ENCODE measurements at places on chromosomes 6 and 20.

DNA sequence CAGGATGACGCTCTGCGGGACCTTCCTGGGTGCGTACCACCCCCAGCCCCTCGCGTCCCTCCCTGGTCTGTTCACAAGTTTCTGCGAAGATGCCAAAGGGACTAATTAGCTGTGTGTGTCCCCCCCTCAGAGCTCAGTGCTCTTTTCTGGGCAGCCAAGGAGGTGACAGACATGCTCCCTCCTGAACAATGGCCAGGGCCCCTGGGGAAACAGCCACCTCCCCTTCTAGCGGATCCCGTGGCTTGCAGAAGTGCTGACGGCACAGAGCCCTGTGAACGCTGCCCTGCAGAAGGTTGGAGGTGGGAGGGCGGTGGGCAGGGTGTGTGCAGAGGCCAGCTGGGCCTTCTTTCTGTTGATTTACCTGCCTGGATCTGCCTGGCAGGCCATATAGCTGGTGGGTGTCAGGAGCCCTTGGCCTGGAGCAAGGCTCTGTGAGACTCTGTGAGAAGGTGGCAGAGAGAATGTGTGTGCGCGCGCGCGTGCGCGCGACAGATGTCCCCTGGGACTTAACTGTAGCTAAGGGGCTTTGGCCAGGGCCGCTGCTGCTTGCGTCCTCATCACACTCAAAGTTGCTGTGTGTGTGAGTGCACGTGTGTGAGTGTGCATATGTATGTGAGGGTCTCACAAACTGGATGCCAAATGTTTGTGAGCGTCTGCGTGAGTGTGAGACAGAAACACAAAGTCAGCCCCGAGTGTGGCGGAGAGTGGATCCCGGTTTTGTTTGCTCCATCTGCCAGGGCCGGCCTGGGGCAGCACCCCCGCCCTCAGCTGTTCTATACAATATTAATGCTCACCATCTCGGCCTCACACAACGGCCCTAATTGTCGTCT, 3.5 kb upstream of the MYT1 start:
- DNase-seq, result no peak

DNA sequence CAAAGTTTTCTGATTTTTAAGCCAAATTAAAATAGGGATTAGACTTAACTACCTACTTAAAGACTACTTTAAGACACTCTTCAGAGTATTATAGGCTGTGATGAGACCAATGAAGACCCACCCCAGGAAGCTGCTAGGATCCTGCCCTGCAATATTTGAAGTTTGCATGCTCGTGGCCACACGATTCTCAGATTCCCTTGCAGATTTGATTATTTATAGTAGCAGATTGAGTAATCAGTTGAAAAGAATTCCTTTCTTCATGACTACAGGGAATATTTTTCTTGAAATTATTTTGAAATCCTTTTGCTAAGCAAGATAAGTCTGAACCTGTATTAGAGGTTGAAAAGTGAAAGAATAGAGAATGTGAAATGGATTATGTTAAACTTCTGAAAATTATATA, 122.3 kb downstream of the B3GAT2 start:
- DNase-seq, result no peak

DNA sequence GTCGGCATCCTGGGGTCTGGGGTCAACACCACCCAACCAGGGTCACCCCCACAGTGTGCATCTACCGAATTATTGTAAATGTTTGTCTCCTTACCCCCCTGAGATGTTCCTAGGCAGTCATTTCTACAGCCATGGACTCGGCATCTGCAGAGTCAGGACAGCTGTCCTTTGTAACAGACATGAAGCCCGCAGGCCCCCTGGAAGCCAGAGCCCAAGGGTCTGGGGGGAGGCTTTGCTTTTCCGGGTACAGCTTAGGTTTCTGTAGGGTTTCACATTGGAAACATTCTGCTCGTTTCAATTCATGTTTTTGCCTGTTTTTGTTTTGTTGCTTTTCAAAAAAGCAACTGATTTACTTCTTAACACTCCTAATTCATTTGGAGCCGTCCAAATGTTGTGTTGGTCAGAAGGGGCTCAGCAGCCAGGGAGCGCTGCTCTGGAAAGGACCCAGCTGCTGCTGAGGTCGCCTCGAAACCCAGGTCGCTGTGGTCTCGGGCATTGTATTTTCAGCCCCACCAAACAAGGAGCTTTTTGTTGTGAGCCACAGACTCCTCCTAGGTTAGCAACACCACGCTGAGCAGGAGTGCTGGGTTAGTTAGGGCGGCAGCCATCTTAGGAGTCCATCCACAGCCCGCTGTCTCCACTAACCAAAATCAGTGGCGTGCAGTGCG, 160.4 kb downstream of the TMEM242 start:
- DNase-seq, result no peak

DNA sequence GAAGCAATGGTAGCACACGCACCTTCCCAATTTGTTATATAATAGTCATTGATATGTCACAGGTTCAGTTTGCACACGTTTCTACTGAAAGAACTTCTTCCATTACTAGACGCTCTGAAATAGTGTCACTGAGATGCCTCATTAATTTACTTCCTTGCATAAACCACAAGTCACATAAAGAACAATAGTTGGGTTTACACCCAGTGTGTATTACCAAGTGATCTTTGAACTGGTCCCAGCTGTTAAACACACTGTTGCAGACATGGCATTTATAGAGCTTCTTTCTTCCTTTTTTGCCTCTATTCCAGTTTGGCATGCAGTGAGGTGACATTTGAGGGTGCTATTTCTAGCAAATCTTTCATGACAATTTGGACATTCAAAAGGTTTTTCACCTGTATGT, 245.3 kb downstream of the EPM2A start:
- DNase-seq, result no peak

GRCh38 chr6:146149770-146150169, 120.9 kb downstream of the GRM1 start:
- no peak for DNase-seq

- no peak for DNase-seq
Observed at GRCh38 chr6:83068616-83069015, 1.1 kb downstream of the DOP1A start.

- DNase-seq, result no peak
Observed at GRCh38 chr20:1983301-1983700, 10.6 kb downstream of the PDYN start.

GRCh38 chr6:89250239-89250638, 33.1 kb upstream of the GABRR1 start:
- no peak for DNase-seq

- DNase-seq, result no peak
Observed at GRCh38 chr20:24165301-24166122, 176.9 kb upstream of the GGTLC1 start.

DNA sequence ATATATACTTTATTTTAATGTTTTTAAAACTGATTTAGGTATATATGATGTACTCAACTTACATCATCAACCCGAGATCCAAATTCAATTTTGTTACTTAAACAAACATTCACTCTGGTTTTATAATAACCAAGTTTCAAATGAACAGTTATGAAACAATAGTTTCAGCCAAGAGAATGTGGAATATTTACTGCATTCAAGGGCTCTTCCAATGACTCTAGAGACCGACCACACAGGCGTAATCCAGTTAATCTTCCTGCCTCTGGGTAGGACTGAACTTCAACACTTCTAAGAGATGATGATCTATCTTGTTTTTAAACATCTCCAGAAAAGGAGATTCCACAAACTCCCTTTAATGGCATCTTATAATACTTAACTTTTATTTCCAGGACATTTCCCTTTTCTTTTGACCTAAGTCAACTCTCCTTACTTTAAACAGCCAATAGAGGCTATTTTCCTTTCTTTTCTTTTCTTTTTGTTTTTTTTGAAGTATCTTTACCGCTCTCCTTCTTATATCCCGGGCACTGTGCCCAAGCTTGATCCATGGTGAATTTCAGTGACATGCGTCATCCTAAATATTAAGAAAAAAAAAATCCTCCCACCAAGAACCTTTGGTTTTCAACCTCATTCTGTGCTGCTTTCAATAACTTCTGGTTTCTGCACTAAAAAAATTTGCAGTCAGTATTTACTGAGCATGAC, 110.1 kb downstream of the KIF13A start:
- no peak for DNase-seq

DNA sequence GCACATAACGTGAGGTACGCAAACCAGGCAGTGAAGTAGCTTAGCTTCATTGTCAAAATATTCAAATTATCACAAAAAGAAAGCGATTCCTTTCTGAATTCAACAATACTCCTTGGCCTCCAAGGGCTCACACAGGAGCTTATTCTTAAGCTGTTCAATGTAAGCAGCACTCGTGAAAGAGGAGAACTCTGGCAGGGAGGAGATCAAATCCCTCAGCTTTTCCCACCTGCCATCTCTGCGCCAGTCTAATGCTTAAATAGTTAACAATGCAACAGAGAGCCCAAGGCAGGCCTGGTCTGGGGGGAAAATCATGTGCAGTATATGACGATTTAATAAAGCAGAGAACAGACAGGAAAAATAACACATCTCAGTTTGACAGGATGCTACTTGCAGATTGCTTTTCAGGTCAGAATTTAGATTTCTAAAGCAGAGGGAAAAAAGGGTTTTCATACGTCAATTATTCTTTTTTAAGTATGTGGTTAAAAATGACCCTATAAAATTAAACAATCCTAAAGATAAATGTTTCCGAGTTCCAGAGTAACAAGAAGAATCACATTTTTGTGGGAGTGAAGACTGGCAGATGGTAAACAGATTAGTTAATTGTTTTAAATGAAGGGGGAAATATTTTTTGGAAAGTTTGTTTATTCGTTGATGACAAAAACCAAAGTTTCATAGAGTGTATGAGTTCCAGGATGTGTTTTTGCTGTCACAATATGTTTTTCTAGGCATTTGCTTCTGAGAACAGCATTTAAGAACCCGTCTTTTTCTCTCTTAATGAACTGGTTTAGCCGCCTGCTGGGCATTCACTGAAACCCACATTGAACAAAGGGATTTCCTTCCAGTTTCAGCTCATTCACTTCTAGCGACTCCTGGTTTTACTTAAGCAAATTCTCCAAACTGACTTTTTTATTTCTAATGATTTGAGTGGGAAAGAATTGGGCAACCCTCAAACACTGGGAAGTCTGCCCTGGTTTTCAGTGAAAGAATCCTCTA, 45.9 kb downstream of the PLAGL1 start:
- no peak for DNase-seq

GRCh38 chr6:167090171-167090570, 32.7 kb upstream of the CCR6 start:
- DNase-seq, result no peak

GRCh38 chr6:34717466-34717865, 20.9 kb upstream of the ILRUN start:
- no peak for DNase-seq

GRCh38 chr6:32216998-32217397, 6.9 kb downstream of the NOTCH4 start:
- DNase-seq, result no peak

- no peak for DNase-seq
Observed at GRCh38 chr20:50378170-50379000, 131.8 kb upstream of the PTPN1 start.

DNA sequence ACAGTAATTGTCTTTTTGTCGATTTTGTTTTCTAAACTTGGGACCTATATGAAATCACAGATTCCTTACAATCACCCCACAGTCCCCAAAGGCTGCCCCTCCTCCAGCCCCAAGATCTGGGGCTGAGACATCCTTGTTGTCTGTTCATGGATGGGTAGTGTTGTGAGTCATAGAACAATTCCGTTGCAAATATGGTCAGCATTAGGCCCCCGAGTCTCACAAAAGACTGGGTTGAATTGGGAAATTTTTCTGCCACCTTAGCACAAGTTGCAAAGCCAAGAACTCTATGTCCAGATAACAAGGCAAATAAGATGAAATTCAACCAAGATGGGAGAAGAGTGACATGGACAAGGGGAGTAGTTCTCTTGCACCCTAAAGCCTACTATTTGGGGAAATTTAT, 10.5 kb upstream of the TAB2 start:
- no peak for DNase-seq

- DNase-seq, result no peak
Observed at GRCh38 chr6:80316686-80317231, 210.3 kb downstream of the BCKDHB start.

- no peak for DNase-seq
Observed at GRCh38 chr6:137426007-137426689, 68.0 kb downstream of the OLIG3 start.

GRCh38 chr6:47579040-47579439, 101.5 kb downstream of the CD2AP start:
- DNase-seq, result no peak

GRCh38 chr20:43584448-43585136, 6.1 kb upstream of the IFT52 start:
- DNase-seq, result no peak

- DNase-seq, result no peak
Observed at GRCh38 chr20:38072898-38073297, 39.4 kb downstream of the RPRD1B start.

DNA sequence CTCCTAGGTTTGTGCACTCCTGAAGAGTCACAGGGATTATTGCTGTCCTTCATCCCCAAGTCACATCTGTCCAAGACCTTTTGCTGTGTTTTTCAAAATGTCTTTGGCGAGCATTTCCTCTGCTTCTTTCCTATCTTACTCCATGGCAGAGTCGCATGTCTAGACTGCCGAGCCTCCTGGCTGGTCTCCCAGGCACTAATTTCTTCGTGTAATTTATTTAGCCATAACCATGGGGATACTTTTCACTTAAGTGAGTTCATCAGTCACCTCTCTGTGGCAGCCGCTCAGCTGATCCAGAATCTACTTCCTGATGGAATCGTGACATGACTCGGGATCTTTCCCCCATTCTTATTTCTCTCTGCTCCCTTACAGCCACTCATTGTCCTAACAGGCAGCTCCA, 25.8 kb downstream of the ADGRF5 start:
- DNase-seq, result no peak

- DNase-seq, result no peak
Observed at GRCh38 chr20:19256085-19256484, 43.6 kb downstream of the SLC24A3 start.

DNA sequence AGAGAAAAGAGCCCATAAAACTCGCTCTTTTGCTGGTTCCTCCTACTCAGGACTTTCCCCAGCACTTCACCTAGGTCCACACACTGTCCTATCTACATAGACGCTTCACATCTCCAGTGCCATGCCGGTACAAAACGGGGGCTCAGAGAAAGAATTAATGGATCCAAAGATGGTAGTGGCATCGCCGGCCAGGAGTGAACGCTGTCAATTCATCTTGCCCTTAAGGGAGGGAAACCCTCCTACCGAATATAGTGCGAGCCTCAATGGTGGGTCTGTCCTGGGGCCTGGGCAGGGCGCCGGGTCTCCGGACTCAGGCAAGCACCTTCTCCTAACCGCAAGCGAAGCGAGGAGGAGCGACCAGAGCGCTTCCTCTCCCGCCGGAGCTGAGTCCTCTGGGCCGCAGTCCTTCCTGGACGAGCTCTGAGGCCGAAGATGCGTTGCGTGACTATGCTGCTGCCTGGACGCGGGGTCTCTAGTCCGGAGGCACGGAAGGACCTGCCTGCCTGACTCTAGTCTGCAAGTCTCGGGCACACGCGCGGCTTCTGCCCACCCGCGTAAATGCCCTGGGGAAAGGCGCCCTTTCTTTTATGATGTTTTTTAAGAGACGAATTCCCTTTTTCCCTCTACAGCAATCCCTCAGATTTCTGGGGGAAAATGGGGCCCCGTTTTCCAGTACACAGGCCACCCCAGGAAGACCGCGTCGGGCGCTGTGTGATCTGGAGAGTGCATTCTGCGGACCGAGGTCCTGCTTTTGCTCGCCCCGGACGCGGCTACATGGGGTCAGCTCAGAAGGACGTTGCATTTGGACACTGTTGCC, 100.1 kb upstream of the PRDM1 start:
- no peak for DNase-seq

- DNase-seq, result no peak
Observed at GRCh38 chr6:90049295-90049694, 155.0 kb downstream of the GJA10 start.

GRCh38 chr6:167832497-167833395, 6.0 kb downstream of the AFDN start:
- no peak for DNase-seq

Measured in left renal cortex interstitium (tissue), 4 donors.